Hematopoietic multipotent progenitor cell treated with erythropoietin and hydrocortisone succinate and interleukin-3 and kit ligand, for 4 days (in vitro differentiated cells): ENCODE measurements at places on chromosomes 7 and 10.

- DNase-seq, result no peak
Observed at GRCh38 chr10:33257439-33258080, 76.9 kb downstream of the NRP1 start.

GRCh38 chr7:4960363-4960762 is 1.4 kb upstream of the MMD2 start:
- peak; percentile 32 for DNase-seq

DNA sequence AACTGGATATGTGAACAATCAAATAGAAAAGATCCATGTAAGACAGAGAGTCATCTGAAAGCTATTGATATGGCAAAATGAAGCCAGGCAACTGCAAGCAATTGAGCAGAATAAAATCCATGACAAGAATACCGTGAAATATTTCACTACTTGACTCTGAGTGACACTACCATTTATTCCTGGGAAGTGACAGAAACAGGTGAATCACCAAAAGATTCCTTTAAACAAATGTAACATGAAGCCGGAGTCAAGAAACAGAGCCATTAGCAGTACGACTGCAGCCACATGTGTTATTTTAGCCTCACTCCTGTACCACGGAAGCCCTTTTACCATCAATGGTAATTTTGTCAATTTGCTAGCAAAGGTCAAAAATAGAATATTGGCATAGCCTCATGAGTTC is 197.7 kb upstream of the POT1 start:
- DNase-seq, result no peak

DNA sequence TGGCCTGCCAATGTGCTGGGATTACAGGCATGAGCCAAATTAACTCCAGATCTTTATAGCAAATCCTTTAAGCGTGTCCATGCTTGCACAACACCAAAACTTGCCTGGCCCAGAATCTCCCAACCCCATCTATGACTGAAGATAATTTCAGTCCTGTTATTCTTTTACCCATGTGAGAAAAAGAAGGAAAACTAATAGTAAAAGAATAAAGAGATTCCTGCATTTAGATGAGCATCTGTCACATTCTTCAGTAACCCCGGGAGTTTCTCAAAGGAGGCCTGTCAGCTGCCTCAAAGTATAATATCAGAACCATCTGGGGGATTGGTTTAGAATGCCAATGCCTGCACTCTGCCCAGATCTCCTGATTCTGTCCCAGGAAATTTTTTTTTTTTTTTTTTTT is 158.1 kb upstream of the KMT2E start:
- DNase-seq, result no peak

DNA sequence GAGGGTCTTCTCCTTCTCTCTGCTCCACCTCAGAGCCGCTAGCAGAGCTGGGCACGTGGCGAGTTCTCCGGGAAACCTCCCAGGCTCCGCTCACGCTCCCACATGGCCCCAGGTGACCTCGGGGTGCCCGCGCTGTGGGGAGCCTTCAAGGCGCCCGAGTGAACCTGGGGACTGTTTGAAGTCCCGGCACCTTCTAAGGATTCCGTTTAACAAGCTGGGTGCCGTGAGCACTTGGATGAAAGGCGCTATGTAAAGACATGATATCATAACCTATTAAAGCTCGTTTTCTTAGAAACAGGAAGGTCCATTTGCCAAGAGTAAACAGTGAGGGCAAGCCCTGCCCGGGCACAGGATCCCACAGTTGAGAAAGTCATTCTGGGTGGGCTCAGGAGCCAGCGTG is 15.8 kb upstream of the MYL10 start:
- DNase-seq, result no peak

DNA sequence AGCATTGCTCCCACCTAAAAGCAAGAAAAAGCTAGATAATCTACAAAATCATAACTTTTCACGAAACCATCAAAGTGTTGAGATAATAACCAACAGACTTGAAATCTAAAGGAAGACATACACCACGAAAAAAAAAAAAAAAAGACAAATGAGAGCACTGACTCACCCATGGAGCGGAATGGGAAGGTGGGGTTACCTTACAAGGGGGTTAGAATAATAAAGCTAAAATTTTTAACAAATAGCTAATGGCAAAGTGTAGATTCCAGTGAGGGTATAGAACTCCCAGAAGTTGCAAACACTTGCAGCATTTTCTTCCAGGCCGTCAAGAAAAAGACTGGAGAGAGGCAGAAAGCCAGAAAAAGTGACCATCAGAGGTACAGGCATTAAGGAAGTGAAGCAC is 27.2 kb downstream of the IPMK start:
- DNase-seq, result no peak

- DNase-seq, result peak; percentile 62
Observed at GRCh38 chr7:156827587-156828203, 65.3 kb downstream of the LMBR1 start.

- DNase-seq, result no peak
Observed at GRCh38 chr10:14254368-14254767, 76.4 kb downstream of the FRMD4A start.

- no peak for DNase-seq
Observed at GRCh38 chr7:147658392-147658967, 932.1 kb upstream of the C7orf33 start.

DNA sequence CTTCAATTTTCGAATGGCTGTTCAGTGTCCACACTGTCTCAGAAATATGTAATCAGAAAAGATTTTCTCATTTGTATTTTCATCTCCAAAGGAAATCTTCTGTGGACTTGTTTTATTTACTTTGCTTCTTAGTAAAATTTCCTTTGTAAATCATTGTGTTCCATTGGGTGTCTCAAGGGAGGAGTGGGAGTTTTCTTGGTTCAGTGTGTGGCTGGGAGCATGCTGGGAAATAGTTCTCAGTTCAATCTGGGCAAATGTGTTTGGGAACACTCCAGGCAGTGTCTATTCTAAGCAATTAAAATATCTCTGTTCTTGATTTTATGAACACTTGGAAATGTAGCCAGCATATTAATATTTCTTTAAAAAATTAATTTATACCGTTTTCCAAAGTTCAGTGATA is 1019.8 kb downstream of the CNTNAP2 start:
- no peak for DNase-seq

DNA sequence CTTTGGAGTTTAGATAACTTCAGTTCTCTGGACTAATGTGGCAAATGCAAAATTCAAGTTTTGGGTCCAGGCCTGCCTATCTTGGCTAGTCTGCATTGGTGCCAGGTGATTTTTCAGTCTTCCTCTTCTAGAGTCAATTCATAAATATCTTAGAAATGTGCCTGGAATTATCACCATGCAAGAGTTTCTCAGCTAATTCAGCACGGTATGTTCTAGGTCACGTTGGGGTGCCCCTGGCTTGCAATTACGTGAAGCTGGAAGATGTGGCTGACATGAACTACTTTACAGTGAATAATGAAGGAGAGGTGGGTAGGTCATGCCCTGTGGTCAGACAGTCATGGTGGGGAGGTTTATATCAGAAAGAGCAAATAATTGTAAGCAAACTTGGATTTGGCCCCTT is 25.0 kb downstream of the ZDHHC6 start:
- DNase-seq, result no peak

DNA sequence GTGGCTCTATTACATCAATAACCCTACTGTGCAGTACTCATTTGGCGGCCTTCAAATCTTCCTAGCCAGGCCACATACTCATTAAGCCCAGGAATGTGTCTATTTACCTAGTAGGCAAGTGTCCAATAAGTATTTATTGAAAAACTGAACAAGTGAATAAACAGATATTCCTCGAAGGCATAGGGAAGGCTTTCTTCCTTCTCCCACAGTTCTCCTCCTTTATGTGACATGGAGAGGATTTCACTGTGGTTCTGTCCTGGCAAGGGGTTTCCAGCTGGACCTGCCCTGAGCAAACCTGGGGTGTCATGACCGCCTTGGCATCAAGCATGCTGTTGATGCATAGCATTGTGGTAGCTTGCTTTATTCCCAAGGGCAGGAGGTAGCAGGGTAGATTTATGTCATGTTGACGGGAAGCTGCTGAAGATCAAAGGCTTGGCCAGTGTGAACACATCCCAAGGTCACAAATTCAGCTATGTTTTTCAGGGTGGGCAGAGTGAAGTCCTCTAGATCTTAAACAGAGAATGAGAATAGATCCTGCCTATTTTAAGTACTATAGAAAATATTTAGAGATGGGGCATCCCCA is 195.1 kb downstream of the INHBA start:
- DNase-seq, result no peak

GRCh38 chr7:12839508-12840153 is 152.2 kb downstream of the ARL4A start:
- no peak for DNase-seq

DNA sequence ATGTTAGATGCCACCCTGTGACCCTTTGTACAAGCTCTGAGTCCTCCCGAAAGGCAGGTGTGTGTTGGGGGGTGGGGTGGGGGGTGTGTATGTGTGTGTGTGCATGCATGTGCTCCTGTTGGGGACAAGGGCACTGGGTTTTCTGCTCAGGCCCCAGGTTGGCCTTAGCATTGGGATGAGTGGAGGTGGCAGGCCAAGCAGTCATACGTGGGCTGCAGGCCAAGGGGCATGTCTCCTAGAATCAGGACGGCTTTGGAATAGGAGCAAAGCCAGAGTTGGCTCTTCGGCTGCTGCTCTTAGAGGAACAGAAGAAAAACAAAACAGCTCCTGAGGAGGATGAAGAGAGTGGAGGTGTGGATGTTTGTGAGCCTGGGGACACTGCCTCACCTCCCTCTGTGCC is 26.0 kb downstream of the HSPA12A start:
- no peak for DNase-seq

GRCh38 chr10:70053218-70053840 is 683 bp downstream of the MACROH2A2 start:
- DNase-seq, result peak; percentile 32

DNA sequence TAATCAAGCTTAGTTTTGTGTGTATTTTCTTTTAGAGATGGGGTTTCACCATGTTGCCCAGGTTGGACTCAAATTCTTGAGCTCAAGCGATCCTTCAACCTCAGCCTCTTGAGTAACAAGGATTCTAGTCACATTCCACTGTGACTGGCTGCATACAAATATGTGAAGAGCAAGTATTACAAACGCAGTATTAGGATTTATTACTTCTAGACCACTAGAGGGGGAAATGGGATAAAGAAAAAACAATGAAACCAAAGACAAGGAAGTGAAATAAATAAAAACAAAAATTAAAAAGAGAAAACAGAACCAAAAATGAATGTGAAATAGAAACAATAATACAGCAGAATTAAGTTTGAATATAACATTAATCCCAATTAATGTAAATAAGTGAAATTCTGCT is 308.7 kb downstream of the ANKRD30A start:
- DNase-seq, result peak; percentile 7

GRCh38 chr10:73798927-73799560 is 12.4 kb downstream of the NDST2 start:
- no peak for DNase-seq

- DNase-seq, result no peak
Observed at GRCh38 chr10:121683366-121683765, 85.1 kb upstream of the FGFR2 start.

DNA sequence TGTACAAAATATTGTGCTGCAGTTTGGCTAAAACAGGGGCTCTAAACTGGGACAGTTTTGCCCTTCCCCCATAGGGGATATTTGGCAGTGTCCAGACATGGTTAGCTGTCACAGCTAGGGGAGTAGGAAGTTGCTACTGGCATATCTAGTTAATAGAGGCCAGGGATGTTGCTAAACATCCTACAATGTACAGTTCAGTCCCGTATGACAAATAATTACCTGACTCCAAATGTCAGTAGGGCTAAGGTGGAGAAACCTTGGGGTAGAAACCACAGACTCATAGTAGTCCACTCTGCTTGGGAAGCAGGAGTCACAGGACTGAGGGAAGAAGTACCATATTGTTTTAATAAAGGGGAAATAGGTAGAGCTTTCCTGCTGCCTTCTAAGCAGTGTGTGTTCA is 39.8 kb downstream of the WBP1L start:
- DNase-seq, result no peak

DNA sequence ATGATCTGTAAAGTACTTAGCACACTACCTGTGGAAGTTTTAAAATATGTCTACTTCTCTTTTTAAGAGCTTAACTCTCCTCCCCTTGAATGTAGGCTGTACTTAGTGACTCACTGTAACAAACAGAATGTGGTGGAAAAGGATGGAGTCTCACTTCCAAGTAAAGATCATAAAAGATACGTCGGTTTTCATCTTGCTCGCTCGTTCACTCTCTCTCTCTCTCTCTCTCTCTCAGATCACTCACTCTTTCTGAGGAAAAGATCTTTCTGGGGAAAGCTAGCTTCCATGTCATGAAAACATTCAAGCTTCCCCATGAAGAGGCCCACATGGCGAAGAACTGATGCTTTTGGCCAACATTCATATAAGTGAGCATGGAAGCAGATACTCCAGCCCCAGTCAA is 5.5 kb downstream of the CHUK start:
- DNase-seq, result no peak

GRCh38 chr7:153523320-153524015 is 528.7 kb upstream of the DPP6 start:
- no peak for DNase-seq

DNA sequence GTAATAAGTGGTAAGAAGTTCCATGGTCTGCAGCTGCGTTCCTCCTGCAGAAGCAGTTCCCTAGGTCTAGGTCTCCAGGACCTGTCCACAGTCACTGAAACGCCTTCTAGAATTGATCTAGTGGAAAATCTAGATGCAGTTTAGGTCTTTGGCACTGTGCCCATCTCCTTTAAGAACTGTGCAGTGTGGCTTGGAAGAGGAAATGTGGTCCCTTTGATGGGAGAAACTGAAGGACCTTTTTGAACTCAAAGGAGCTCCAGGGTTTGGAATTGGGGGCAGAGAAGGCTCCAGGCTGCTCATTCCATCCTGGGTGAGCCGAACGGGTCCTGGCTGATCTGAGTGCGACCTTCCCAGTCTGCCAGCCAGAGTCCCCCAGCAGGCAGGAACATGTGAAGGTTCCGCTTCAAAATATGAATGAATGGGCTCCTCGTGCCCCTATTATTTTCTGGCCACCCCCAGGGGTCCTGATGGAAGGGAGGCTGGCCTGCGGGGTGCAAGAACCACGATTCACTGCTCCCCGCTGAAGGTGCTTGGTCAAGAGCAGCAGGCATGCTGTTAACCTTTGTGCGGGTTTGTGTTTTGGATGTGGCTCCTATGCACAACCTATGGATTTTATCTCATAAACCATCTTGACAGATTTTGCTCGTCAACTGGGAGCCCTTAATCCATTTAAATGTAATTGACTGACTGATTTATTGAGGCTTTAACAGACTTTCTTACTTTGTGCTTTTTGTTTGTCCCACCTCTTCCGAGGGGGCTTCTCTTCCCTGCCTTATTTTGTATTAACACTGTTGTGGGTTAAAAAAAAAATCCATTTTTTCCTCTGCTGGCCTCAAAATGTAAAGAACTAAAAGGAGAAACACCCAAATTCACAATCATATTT is 36.7 kb downstream of the ZNF467 start:
- DNase-seq, result peak; percentile 28
